ENCODE measurements at places on chromosomes 2 and 18. TPM values are rescaled to one million over a fixed set of nuclear protein-coding genes. Genes with fewer than 3 reads are reported as not detected.

GRCh38 chr2:108942231-108942825 is 46.7 kb downstream of the EDAR start:
- no peak for ATAC-seq

The WDCP gene
- total RNA-seq: 25.0 TPM

DNA sequence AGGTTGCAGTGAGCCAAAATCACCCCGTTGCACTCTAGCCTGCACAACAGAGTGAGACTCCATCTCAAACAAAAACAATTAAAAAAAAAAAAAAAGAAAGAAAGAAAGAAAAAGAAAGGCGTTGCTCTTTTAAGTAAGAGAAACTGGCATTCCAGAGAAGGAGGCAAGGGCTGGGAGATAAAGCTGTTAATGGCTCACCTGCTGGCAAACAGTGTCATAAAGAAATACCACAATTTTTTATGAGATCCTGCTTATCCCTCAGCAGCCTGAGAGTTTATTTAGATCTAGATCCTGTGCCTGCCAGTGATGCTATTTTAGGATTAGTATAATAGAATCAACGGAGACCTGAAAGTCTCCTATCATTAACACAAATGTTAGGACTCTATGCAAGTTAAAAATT is 16.3 kb downstream of the SLC19A3 start:
- ATAC-seq: no peak

The SRD5A2 gene
- total RNA-seq: not detected

DNA sequence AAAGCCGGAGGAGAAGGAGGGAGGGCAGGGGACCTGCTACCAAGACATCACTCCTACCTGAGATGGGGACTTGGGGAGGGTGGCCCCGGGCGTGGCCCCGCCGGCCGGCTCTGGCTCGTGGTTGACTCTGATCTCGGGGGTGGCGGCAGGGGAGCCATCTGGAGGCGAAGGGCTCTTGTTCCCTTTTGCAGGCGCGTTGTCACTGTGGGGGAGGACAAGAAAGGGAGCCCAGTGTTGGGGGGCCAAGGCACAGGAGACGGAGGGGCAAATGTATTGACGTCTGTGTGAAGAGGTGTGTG is 48.1 kb downstream of the BIN1 start:
- no peak for ATAC-seq

DNA sequence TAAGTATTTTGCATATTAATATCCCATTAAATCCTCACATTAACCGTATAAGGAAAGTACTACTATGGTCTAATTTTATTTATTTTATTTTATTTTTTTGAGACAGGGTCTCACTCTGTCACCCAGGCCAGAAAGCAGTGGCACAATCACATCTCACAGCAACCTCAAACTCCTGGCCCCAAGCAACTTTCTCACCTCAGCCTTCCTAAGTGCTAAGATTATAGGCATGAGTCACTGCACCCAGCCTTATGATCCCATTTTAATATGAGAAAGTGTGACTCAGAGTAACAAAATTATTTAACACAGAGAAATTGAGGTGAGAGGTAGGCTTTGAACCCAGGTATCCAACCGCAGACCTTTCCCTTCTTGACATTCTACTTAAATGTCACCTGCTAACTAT is 330.0 kb upstream of the POU3F3 start:
- no peak for ATAC-seq

- ATAC-seq: no peak
These were observed 238.8 kb downstream of the MBD5 start for GRCh38 chr2:148259674-148260073.

The TRAPPC8 gene
- total RNA-seq: 30.6 TPM

The HOXD8 gene
- total RNA-seq: not detected

GRCh38 chr2:163375472-163375871 is 360.3 kb downstream of the FIGN start:
- no peak for ATAC-seq

- no peak for ATAC-seq
These were observed 122.9 kb downstream of the LCLAT1 start for GRCh38 chr2:30569946-30570345.

The ABCG8 gene
- not detected for total RNA-seq

GRCh38 chr2:32772638-32773447 is 145.0 kb downstream of the TTC27 start:
- no peak for ATAC-seq

- ATAC-seq: no peak
These were observed 150.0 kb downstream of the NEDD4L start for GRCh38 chr18:58194028-58194427.

GRCh38 chr2:237198164-237198855 is 112.6 kb downstream of the COPS8 start:
- no peak for ATAC-seq

DNA sequence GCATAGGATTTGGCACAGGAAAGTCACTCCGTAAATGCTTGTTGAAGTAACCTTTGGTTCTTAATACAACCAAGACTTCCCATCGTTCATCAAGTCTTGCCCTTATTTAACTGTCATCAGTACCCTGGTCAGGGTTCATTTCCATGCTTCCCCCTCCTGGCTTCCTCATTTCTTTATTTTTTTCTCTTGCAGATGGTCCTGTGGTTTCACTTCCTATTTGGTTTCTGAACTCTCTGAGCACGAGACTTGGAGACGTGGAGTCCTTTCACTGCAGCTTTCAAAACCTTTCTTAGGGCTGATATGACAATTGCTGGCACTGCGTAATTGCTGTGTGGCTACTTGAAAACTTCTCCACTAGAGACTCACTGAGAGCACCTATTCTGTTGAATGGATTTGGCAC is 59.9 kb upstream of the PID1 start:
- no peak for ATAC-seq

DNA sequence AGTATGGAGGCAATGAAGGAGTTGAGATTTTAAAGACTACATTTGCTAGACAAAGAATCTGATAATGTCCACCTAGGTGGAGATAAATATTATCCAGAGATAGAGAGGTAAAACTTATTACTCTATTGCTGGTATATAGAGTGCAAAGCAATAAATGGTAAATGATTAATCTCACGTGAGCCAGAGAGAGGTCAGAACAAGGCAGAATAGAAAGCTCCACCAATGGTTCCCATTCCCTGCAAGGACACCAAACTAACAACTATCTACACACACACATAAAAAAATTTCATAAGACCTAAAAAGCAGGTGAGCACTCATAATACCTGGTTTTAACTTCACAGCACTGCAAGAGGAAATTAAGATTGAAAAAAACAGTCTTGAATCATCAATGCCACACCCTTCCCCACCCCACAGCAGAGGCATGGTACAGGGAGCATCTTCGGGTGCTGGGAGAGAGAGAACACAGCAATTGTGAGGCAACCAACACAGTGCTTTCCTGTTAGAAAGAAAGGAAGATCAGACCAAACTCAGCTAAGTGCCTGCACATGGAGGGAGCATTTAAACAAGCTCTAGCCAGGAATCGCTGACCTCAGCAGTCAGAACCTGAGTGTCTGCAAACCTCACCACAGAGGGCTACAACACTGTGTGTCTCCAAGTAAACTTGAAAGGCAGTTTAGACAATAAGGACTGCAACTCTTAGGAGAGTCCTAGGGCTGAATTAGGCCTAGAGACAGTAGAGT is 1432.6 kb upstream of the TMEFF2 start:
- ATAC-seq: no peak

- no peak for ATAC-seq
These were observed 348.6 kb downstream of the ANAPC1 start for GRCh38 chr2:111535404-111535803.

DNA sequence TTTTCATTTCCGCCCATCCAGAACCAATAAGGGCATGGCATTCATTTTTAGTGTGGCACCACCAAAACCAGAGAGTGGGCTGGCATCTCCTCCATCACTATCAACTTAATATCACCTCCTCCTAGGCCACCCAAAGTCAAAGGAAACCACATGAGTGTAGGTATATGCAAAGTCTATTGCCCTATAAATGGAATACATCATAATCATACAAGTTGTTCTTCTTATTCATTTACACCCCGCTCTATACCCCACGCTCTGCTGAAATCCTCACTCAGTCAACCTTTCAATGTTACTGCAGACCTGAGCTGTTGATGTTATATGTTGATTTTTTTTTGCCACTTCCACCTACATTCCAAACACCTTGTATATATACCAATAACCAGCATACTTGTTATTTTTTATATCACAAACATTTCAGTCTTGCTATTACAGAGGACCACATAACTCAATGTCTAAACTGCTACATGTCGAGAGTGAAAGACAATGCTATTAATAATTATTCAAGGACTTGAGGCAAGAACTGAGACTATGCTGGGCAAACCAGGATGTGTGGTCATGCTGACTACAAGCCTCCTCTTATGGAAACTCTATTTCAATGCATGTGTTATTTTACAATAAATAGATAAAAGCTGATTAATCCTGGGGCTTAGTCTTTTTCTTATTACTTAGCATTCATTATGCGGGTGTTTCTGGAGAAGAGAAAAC is 466.5 kb upstream of the ID2 start:
- peak; percentile 70 for ATAC-seq

DNA sequence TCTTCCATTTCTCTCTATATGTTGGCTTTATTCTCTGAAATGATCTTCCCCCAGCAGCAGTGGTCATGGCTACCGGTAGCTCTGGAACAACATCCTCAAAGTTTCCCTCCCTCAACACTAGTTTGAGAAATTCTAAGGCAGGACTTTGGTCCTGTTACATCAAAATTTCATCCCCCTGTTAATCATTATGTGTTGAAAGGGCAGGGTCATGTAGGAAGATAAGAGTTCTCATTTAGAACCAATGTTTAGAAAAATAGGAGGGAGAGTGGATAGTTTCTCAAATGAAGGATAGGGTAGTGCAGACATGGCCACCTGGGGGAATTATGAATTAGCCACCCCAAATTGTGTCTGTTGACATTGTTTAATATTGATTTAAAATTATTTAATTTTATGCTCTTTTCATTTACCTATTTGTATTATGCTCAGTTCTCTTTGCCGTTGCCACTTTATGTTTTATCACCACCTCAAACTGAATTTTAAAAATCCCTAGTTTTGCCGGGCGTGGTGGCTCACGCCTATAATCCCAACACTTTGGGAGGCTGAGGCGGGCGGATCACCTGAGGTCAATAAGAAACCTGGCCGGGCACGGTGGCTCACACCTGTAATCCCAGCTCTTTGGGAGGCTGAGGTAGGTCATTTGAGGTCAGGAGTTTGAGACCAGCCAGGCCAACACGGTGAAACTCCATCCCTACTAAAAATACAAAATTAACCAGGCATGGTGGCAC is 22.3 kb downstream of the EML4 start:
- no peak for ATAC-seq

The RSAD2 gene
- 2.8 TPM for total RNA-seq

The CRYBA2 gene
- total RNA-seq: not detected

- ATAC-seq: no peak
These were observed 111.3 kb downstream of the PTPRM start for GRCh38 chr18:7678389-7678788.

DNA sequence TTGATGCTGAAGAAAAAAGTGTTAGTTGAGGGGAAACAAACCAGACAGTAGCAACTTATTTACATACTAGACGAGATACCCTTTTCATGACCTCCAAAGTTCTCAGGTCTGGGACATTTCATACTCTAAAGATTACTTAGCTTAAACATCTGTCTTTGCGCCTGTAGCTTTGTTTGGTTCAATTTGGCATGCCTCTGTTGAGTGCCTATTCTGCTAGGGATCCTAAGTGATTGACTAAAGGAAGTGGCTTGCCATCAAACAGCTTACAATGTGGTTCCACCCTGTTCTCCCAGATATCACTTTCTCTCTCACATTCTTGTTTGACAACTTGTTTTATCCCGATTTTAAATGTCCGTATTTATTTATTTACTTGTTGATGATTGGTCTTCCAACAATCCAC is 488.8 kb downstream of the PARD3B start:
- no peak for ATAC-seq

- ATAC-seq: peak; percentile 10
These were observed 73.9 kb downstream of the NEDD4L start for GRCh38 chr18:58117786-58118403.

DNA sequence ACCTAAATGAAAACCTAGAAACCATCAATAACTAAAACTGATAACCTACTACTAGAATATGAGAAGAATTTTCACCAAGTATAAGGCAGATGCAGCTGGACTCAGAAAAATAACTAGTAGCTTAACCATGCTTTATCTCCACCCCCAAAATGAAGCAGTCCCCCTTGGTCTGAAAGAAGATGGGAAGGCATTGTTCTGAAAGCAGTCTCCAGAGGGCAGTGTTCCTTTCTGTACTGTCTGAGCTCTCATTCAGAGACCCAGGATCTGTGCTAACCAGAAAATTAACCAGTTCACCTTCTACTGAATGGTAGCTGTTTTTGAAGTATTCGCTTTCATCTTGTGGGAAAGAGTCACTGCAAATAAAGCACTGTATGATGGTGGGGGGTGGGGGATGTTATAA is 273.0 kb downstream of the PDE11A start:
- no peak for ATAC-seq

- no peak for ATAC-seq
These were observed 13.6 kb downstream of the FHOD3 start for GRCh38 chr18:36311026-36311570.

GRCh38 chr2:84461310-84461709 is 2.2 kb upstream of the SUCLG1 start:
- no peak for ATAC-seq

DNA sequence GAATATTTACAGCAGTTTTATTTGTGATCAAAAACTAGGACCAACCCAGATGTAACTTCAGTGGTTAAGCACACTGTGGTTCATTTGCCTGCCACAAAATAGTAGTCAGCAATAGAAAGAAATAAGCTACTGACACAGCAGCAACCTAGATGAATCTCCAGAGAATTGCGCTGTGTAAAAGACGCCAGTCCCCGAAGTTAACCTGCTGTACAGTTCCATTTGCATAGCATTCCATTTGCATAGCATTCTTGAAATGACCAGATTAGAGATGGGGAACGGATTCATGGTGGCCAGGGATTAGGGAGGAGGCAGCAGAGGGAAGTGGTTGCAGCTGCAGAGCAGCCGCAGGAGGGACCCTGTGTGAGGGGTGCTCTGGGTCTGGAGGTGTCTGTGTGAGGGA is 39.3 kb upstream of the NFATC1 start:
- no peak for ATAC-seq

GRCh38 chr2:5473635-5474034 is 218.5 kb upstream of the SOX11 start:
- ATAC-seq: no peak

- no peak for ATAC-seq
These were observed 61.6 kb downstream of the COPS8 start for GRCh38 chr2:237147317-237147716.

The APOB gene
- not detected for total RNA-seq
